ENCODE measurements at places on chromosomes 2 and 18.

- no peak for DNase-seq
Observed at GRCh38 chr2:199201539-199201938, 256.2 kb downstream of the SATB2 start.

- DNase-seq, result no peak
Observed at GRCh38 chr2:212672186-212672585, 133.6 kb upstream of the ERBB4 start.

GRCh38 chr2:23426263-23426905 lies 41.4 kb downstream of the KLHL29 start:
- no peak for DNase-seq

DNA sequence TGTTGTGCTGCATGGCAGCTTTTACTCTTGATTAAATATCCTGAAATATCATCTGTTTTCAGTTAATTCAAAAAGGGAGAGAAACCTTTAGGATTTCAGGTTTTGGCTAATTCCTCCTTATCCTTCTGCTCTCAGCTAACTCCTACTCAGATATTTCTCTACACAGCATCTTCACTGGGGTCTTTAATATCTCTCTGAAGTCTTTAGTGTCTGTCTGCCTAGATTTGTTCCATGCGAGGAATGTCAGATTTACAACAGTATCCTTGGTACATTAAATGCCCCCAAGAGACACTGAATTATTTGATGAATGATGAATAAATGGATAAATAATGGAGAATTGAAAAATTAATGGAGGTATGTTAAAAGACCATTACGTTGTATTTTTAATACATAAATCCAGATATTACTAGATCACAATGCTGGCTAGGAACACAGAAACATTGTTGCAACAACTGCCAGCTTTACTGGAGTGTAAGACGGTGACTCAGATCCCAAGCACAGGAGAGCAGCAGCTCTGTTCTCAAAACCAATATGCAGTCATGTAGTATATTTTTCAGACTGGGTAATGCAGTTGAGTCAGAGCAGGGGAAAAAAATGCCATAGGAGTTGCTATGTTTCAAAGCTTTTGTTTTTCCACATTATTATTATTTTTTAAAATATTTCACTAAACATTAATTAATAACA lies 388.0 kb upstream of the SYT4 start:
- peak; percentile 20 for DNase-seq

DNA sequence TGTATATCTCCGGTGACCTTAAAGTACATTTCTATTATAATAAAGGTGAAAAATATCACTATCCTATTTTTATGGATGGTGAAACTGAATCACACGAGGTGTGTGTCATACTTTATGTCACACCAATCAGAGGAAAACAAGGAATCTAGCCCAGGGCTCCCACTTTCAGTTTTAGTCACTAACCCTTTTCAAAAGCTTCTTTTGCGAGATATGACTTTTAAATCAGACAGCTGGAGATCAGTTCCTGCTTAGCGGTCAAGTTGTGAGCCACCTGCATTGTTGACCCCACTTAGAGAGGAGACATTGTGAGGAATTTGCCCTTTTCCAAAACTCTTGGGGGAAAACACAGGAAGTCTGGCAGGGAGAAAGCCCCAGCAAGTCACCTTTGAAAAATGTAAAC lies 70.5 kb downstream of the CPS1 start:
- no peak for DNase-seq

DNA sequence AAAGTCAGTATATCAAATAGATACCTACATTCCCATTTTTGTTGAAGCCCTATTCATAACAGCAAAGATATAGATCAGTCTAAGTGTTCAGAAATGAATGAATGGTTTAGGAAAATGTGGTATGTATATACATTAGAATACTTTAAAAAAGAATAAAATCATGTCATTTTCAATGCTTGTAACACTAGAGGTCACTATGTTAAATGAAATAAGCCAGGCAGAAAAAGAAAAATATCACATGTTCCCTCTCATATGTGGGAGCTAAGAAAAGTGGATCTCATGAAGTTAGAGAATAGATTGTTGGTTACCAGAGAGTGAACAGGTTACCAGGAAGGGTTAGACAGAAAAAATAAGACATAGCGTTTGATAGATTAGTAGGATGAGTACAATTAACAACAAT lies 1111.0 kb upstream of the SLC39A10 start:
- DNase-seq, result no peak

- no peak for DNase-seq
Observed at GRCh38 chr2:240179186-240179815, 38.8 kb upstream of the OTOS start.

DNA sequence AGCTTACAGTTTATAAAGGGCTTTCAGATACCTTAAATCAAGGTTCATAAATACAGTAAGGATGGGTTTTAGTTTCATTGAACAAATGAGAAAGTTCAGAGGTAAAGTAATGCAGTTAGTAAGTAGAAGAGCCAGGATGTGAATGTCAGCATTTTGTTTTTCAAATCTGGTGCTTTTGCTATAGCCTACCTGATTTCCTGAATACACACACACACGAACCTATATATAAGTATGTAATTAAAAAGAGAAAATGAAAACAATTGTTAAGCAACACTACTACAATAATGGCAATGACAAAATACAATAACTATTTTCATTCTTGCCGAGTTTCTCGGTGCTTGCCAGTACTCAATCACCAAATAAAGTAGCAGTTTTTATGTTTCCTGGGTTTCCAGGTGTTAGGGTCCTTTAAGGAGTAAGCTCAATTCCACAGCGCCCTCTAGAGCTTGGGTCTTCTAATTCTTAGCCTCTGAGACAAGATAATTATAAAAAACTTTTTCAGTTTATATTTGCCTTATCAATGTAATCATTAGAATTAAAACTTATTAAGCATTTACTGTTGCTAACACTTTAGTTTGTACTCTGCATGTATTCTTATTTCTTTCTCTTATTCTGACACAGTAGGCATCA lies 512.9 kb upstream of the ACVR2A start:
- DNase-seq, result no peak

DNA sequence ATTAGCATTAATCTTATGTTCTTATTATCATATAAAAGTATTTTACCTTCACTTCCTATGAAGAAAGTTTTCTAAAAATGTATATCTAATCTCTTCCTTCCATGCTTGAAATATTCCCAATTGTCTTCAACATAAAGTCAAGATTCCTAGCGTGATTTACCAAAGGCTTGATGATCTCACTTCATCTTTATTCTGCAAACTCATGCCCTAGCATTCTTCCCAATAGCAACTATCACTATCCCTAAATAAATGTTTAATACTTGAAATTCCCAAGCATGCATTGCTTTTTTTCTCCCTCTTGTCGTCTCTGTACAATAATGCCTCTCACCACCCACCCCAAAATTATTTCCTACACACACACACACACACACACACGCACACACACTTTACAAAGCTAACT lies 125.8 kb downstream of the VWC2L start:
- no peak for DNase-seq

Data from urinary bladder (tissue), 4 donors.